ENCODE measurements at places on chromosomes 5 and 9.

DNA sequence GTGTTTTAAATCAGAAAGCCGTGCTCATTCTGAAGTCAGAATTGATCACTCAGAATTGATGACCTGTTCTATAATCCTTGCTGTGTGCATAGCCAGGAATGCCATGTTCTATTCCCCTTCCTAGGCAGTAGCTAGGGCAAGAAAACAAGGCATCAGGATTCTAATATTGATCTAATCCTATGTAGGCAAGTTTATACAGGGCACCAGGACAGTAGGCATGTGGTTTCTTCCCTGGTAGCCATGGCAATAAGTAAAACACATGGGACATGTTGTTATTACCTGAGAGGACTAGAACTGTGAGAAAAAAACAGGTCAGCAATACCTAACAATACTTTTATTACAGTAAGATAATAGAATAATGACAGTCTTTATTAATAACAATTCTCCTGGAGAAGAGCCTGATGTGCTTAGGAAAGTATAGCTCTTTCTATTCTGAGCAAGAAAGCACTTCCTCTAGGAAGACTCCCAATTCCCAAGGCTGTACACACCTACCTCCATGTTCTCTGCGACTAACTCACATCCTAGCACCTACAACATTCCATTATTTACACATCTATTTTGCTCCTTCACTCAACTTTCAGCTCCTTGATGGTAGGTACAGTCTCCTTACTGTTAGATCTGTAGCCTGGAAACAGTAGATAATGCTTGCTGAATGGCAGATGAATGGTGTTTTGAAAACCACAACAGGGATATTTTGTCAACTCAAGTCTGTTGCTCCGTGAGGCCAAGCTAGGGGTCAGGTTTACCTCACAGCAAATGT, 70.8 kb downstream of the STX17 start:
- DNase-seq: no peak

GRCh38 chr5:10632110-10632761, 68.4 kb downstream of the ANKRD33B start:
- DNase-seq: peak; percentile 14

DNA sequence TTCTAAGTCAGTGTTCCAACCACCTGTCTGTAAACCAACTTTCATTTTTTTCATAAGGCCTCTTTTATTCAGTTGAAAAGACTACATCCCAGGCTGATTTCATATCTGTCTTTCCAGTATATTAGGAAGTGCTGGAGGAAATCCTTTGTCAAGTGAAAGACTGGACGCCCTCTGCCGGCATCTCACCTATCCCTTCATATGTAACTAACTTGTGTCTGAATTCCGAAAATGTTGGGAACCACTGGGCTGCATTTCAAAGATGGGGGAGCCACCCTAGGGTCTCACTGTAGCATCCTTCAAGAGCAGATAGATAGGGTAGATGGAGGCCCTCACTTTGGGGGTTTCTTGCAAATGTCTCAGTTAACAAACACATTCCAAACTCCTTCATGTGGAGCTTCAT, 569.8 kb downstream of the CTNND2 start:
- no peak for DNase-seq

DNA sequence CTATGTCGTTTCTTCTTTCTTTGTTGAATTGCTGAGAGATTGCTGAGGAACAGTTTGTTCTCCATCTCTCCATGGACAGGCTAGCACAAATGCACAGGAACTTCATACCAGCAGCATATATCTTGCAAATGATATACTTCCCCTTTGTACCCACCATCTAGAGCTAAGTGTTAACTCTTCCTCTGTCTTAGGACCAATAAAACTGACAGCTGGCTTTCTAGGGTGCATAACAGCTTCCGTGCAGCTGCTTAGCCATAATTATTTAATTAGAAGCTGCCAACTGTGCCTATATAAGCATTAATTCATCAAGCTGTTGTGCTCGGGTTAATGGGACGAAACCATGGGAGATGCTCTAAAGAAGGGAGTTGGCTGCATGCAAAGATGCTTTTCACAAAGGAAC, 38.7 kb downstream of the KCTD16 start:
- no peak for DNase-seq

DNA sequence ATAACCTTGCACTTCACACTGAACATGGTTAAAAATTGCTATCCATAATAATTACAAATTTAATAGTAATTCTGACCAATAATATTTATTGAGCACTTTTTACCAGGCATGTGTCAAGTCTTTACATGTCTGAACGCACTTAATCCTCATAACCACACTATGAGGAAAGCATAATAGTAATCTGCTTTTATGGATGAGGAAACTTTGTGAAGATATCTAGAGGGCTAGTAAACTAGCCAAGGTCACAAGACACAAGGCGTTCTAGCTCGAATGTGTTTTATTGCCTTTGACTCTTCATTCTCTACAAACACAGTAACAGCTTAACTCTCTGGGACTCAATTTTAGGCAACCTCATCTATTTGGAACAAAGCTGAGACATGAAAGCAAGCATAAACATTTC, 205.1 kb downstream of the ARHGEF28 start:
- no peak for DNase-seq

GRCh38 chr5:62896121-62896893, 317.7 kb downstream of the LRRC70 start:
- no peak for DNase-seq

GRCh38 chr9:27563738-27564430, 9.4 kb downstream of the C9orf72 start:
- no peak for DNase-seq

DNA sequence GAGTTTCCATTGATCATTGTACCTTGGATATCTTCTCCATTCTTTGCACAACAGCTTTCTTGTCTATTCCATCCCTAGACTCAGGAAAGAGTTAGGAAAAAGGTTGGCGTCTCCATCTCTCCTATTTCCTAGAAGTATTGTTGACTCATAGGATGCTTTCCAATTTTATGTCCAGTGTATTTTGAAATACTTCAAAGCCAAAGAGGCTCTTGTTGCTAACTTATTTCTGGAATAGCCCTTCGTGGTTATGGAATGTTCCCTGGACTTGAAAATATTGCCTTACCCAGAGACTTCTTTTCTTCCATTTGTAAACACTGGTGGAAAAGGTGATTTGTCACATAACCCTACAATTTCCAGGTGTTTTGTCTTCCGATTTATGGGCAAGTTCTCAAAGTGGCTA, 402.3 kb upstream of the ZNF608 start:
- no peak for DNase-seq

- DNase-seq: no peak
Observed at GRCh38 chr9:76020652-76021051, 130.2 kb downstream of the PCSK5 start.

GRCh38 chr9:93447655-93448054, 3.8 kb upstream of the FAM120A start:
- no peak for DNase-seq

- no peak for DNase-seq
Observed at GRCh38 chr5:143886651-143887638, 75.0 kb downstream of the HMHB1 start.

GRCh38 chr9:99459919-99460318, 237.8 kb downstream of the SEC61B start:
- DNase-seq: no peak

DNA sequence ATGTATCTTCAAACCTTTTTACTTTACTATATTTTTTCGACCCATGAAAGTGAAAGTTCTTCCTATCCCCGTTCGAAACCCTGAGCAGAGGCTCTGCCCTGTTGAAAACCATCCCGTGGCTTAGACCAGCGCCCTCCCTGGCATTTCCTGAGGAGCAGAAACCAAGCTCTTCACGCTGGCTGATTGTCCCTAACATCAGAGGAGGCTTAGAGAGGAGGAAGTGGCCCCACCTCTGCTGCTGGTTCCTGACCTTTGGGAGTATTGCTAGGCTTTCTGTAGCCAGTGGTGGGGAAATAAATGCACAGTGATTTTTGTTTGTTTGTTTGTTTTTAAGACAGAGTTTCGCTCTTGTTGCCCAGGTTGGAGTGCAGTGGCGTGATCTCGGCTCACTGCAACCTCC, 4.2 kb upstream of the PTGES start:
- DNase-seq: no peak

GRCh38 chr5:177357459-177358351, at the start of gene RGS14:
Gene RGS14 (plus strand): TSS chr5:177357924. CDS start chr5:177358025, 101 bp downstream.
- DNase-seq: peak; percentile 48

DNA sequence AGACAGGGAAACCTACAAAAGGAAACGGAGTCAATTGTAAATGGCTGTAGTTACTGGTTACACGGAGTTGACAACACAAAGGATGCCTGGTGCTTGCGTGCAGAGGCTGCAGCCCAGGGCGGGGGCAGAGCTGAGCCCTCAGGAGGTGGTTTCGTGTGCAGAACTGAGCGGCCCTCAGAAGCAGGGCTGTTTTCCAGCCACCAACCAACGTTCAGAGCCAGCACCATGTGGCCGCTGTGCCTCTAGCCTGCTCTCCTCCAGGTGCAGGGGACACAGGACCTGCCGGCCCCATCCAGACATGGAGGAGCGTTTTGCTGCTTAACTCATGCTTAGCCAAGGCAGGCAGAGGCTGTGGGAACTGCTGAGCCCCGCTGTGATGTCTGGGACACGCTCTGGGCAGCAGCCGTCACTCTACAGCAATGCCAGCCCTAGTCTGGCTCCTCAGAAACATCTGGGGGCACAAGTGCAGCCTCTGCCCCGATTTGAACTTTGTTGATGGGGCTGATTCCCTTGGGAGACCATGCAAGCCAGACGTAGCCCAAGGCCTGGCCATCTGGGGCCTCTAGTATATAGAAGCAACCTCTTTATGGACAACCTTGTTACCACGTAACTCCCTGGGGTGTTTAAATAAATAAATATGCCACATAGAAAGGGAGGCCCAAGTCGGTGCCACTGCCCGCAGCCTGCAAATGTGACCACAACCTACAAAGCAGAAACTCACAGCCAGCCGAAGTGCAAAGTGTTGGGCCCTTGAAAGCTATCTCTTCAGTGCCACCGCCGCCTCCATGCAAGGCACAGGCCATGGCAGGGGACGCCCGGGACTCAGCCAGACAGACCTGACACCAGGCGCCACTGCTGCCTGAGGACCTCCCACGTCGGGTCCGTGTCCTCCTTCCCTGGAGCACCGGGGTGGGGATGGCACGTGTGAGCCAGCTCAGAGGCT, 42.1 kb downstream of the NKD2 start:
- DNase-seq: no peak

DNA sequence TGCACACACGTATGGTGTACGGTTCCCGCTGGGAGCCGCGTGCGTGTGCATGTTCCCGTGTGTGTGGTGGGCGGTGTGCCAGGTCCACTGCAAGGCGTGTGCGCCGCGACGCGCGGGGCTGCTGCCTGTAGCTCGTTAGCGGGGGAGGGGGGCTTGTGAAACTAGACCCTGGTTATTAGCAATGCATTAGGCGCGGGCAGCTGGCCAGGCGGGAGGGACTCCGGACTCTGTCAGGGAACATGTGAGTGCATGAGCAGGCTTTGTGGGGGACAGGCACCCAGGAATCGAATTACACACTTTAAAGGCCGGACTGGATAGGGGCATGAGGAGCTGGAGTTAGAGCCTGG, 32.2 kb upstream of the ENHO start:
- DNase-seq: no peak

GRCh38 chr9:98120476-98120875, 1.5 kb upstream of the TRIM14 start:
- no peak for DNase-seq

- no peak for DNase-seq
Observed at GRCh38 chr5:625516-625915, 13.4 kb downstream of the CEP72 start.

GRCh38 chr9:12658531-12659209, 34.5 kb upstream of the TYRP1 start:
- DNase-seq: no peak

DNA sequence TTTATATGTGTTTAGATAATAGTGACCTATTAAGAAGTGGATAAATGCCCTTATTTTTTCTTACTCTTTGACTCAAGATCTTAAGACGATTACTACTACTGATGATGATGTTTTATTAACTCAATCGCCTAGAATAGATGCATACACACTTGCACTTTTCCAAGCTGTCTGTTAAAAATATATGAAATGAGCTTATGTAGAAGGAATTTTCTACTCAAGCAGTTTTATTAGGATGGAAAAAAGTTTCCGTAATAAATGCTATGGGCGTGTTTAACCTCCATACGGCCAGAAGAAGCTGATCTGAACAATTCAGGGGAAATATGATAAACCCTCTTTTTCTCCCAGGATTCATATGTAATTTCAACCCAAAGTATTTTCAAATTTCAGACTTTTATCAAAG, 455.7 kb upstream of the MPDZ start:
- DNase-seq: no peak

DNA sequence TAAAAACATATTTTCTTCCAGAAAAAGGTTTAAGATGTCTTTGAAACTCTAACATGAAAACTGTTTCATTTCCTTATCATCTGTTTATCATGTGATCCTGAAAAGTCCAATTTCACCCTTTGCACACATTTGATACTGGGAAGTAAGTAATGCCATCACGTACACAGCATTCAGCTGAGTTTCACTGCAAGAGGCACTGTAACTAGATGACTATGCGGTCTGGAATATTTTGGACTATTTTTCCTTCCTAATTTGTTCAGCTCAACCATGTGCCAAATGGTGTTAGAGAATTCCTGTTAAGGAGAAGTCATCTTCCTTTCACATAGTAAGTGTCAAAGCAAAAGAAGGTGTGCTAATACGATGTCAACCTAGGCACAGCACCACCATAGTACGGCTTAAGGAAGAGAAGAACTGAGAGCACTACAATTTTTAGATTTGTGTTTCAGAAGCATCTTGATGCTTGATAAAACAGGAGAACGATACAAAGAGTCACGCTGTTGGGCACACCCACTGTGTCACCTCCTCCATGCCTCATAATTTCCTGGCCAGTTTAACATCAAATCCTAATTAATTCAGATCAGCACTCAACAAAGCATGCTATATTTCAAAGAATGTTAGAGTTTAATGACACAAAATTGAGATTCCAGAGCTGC, 77.5 kb downstream of the GNAQ start:
- DNase-seq: no peak

GRCh38 chr9:15205632-15206420, 101.2 kb downstream of the TTC39B start:
- no peak for DNase-seq

DNA sequence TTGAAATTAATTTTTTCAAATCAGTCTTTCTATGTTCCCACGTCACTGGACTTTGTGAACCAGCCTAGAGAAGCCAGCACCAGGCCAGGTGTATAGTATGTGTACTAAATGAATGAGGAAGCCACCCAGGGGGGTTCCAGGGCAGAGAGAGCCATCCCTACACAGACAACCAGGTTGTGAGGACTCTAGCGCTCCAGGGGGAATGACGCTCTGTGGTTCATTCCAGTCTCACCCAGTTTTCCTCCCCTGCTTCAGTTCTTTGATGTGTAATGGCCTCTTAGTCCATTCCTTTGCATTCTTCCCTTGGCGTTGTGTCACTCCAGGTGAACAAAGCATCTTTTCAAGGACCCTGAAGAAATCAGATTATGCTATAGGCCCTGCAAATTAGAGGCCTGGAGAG, 330.6 kb downstream of the NSG2 start:
- no peak for DNase-seq

GRCh38 chr9:68895741-68896478, 118.0 kb downstream of the PRKACG start:
- DNase-seq: no peak

GRCh38 chr5:179251276-179251969, 93.8 kb downstream of the ADAMTS2 start:
- no peak for DNase-seq

GRCh38 chr5:61578858-61579503, 246.9 kb downstream of the ZSWIM6 start:
- DNase-seq: no peak

- DNase-seq: no peak
Observed at GRCh38 chr5:129909225-129909624, 5.0 kb downstream of the CHSY3 start.

GRCh38 chr9:87569518-87569917, 71.9 kb downstream of the DAPK1 start:
- no peak for DNase-seq

Measured in activated CD4-positive, CD25-positive, alpha-beta regulatory T cell treated with anti-CD3 and anti-CD28 coated beads, Interleukin-2, amount 50 U/mL, for 16 hours (primary cell).